ENCODE measurements at places on chromosomes 12 and 14.

DNA sequence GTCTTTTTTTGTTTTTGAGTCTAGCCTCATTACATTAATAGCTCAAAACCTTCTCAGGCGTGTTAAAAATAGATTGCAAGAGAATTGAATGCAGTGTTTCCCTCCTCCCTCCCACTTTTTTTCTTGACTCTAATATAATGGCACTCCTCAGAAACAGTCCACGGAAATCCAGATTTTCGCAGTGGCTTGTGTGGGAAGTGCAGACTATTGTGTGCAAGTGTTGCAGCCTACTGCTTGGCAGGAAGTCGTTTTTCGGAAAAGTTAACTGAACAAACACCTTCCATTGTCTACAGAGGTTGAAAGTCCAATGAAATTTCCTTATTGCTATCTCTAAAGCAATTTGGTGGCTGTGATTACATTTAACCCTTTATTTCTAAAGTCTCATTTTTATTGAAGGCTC is 147.9 kb upstream of the E2F7 start:
- no peak for DNase-seq

DNA sequence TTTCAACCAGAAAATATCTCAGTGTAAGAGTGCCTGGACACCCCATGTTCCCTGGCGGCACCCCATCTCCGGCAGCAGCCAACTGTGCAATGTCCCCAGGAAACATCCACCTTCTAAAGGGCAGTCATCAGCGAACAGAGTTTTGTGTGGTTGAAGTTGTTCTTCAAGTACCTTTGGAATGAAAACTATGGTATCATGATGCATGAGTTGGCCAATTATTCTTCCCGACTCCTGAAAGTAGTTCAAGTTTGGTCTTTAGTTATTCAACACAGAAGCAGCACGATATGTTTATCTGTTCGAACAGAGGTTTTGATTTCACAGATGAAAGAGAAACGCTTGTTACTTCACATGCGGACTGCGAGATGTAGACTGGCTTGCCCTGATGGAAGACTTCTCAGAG is 21.1 kb upstream of the TTC7B start:
- DNase-seq = no peak

GRCh38 chr14:59619061-59619460 is 42.4 kb upstream of the CCDC175 start:
- DNase-seq = no peak

- peak; percentile 12 for DNase-seq
Observed at GRCh38 chr14:95504135-95505029, 12.1 kb downstream of the SYNE3 start.

DNA sequence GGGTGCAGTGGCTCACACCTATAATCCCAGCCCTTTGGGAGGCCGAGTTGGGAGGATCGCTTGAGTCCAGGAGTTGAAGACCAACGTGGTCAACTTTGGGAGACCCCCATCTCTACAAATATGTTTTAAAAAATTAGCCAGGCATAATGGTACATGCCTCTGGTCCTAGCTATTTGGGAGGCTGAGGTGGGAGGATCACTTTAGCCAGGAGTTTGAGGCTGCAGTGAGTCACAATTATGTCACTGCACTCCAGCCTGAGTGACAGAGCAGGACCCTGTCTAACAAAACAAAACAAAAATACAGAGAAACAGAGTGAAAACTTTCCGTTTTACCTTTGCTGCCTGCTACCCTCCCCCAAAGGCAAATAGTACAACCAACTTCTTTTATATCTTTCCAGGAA is 60.2 kb downstream of the SRGAP1 start:
- no peak for DNase-seq
